ENCODE measurements at places on chromosomes 2 and 18. TPM values are rescaled to one million over a fixed set of nuclear protein-coding genes. Genes with fewer than 3 reads are reported as not detected.

- peaks cover 20% of the 10 kb centered on the region for H3K27me3 ChIP-seq
- no peaks in the 10 kb centered on the region for H3K36me3 ChIP-seq
- H3K4me3 ChIP-seq = no peak overlapping the region
- no peaks in the 10 kb centered on the region for H3K4me1 ChIP-seq
Observed at GRCh38 chr2:177058747-177059146, 153.8 kb upstream of the HNRNPA3 start.

The SYT4 gene
- total RNA-seq = not detected

DNA sequence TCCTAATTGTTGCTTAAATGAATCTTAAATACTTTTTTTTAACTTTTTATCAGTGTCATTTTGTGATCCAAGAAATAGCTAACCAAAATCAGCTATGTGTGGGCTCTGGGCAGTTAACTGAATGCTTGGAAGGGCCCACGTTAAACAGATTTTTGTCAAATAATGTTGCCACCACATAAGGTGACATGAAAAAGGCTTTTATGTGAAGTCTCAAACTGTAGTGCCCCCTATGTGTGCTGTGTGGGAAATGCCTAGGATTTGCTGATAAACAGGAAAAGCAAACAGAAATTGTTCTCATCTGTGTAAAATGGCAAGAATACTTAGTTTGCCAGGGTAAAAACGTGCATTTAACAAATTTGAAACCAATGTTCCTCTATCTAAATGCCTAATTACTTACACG is 242.2 kb downstream of the ZNF516 start:
- no peaks in the 10 kb centered on the region for H3K4me1 ChIP-seq
- H3K27ac ChIP-seq = no peak overlapping the region
- DNase-seq = no peak
- no peaks in the 10 kb centered on the region for H3K36me3 ChIP-seq
- peaks cover 62% of the 10 kb centered on the region for H3K27me3 ChIP-seq

The CRYBA2 gene
- total RNA-seq = 6.4 TPM

DNA sequence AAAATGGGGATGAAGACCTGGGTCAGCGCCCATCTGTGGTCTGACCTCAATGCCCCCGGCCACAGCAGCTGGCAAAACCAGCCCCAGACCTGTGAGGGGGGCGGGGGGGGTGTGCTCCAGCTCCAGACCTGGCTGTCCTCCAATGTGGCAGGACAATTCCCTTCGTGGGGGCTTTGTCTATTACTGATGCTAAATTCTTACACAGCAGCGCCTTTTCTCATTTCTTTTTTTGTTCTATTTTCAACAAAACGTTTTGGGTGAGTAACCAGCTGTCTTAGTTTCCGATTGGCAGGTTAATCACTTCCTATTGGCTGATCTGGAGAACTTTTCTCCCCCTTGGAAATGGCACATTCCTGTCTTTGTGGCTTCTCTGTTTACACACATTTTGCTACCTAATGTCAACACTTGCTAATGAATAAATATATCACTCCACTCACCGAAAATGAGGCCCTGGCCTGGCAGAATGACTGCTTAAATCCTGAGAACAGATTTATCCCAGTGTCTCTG is 4.4 kb downstream of the SMAD7 start:
- peaks cover 49% of the 10 kb centered on the region for H3K4me1 ChIP-seq
- peak; percentile 61 for DNase-seq
- no peak overlapping the region for H3K27ac ChIP-seq
